ENCODE measurements at places on chromosomes 6 and 20.

- DNase-seq, result no peak
Observed at GRCh38 chr20:34018166-34018565, 24.5 kb downstream of the RALY start.

- no peak for DNase-seq
Observed at GRCh38 chr6:149052350-149053106, 265.0 kb upstream of the TAB2 start.

DNA sequence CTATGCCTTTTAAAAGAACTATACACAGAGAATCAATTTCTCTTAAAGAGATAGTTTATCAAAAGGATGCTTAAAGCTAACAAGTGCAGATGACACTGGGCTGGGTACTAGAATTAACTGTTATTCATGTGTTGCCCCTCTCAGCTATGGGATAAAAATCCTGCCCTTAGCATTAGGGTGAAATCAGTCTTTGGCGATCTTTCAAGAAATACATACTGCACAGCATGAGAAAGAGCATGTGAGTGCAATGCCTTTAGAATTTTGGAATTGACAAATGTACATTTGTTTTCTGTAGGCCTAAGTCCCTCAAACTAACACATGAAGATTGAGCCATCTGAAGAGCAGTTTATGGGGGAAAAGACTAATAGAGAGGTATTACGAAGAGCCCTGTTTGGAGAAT is 115.4 kb downstream of the ZFP64 start:
- DNase-seq, result no peak

- DNase-seq, result no peak
Observed at GRCh38 chr6:42193491-42193894, 1.3 kb downstream of the GUCA1B start.

DNA sequence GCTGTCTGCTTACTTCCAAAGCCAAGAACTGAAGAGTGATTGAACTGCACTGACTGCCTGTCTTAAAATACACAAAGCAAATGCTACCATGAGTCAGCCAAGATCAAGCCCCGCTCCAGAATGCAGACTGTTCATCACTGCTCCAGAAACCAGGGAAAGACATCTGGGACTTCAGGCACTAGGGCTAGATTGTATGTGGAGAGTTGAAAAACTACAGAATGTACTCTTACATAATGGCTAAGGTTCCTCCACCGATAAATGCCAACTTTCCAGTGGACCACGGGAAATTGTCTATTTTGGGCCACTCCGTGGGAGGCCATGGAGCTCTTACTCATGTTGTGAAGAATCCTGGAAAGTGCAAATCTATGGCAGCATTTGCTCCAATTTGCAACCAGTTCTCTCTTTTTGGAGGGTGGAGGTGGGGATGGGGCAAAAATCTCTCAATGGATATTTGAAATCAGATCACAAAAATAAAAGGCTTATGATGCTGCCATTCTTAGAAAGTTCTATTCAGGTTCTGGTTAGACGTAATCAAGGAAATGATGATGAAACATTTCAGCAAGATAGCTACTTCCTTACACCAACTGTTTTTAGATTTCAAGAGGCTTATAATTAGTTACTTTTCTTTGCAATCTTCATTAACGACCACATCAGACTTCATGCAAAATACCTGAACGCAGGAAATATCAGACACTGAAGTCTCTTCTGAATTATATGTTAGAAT is 11.8 kb upstream of the CAP2 start:
- DNase-seq, result no peak
